NCI-H1105 treated with DMSO at 0.1 percent for 48 hours (cell line): ENCODE measurements at places on chromosomes 4 and X.

DNA sequence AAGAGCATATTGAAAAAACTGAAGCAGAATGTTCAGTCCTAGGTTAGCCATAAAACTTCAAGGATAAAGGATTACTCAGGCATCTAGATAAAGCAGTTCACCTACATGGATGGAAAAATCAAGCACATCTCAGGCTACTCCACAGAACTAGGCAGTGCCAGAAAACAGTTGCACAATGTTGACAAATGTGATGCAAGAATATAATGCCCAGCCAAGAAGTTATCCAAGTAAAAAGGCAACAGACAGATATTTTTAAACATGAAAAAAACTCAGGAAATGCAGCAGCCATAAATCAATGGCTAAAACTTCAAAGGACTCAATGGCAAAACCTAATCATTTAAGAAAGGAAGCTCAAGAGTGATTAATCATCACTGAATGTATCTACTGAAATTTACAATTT is 456.0 kb upstream of the FAM241A start:
- no peak for DNase-seq

DNA sequence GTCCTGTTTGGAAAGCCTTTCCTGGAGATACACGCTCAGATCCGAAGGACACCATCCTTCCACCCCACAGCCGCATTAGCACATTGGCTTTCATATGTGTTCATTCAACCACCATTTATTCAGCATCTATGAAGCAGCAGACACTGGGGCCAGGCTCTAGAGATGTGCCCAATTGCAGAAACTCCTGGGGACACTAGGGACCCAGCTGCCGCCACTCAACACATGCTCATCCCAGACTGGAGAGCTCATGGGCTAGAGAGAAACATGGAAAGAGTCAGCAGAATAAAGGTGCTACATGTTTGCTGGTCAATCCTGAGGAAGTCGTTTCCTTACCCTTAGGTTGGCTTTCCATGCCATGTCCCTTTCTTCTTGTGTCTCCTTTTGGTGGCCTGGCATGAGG is 7.6 kb downstream of the CTAG1A start:
- no peak for DNase-seq

GRCh38 chr4:66023061-66023460 is 352.8 kb upstream of the EPHA5 start:
- no peak for DNase-seq

GRCh38 chrX:27889878-27890277 is 82.1 kb downstream of the MAGEB10 start:
- DNase-seq = no peak

GRCh38 chr4:61918987-61919386 is 718.9 kb downstream of the ADGRL3 start:
- DNase-seq = peak; percentile 10

- peak; percentile 80 for DNase-seq
These were observed 378 bp upstream of the RPS6KA6 start for GRCh38 chrX:84188320-84188834.

GRCh38 chrX:40040686-40041461 is 56.9 kb downstream of the BCOR start:
- DNase-seq = no peak
